Fibroblast of the conjunctiva (primary cell): ENCODE measurements at places on chromosomes 16 and 17.

GRCh38 chr16:28604186-28604565 is 5.7 kb downstream of the SULT1A1 start:
- no peak for DNase-seq

GRCh38 chr16:50808929-50809538 is 67.1 kb downstream of the CYLD start:
- no peak for DNase-seq

DNA sequence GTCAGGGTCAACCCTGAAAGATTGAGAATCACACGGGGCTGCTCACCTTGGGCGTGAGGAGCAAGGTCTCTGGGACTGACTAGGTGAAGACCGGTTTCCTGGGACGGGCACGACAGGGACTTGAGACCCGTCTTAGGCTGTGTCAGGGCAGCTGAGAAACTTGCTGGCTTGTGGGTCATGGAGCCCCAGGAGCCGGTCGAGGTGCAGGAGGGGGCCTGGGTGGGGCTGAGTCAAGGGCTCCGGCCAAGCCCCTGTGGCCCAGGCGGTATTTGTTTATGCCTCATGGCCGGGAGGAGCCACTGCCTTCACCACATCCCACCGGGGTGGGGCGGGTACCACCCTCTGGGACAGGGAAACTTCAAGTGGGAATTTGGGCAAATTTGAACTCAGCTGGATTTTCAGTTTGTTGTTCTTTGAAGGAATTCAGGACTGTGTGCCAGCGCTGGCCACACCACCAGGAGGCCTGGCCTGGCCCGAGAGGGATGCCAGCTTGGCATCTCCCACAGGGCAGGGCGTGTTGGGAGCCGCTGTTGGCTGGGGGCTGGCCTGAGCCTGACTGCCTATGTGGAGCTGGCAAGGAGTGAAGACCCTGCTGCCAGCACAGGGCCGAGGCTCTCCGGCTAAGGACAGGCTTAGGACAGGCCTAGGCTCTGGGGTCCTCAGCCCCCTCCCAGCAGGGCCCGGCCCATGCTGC is 116.1 kb downstream of the METRNL start:
- peak; percentile 56 for DNase-seq

DNA sequence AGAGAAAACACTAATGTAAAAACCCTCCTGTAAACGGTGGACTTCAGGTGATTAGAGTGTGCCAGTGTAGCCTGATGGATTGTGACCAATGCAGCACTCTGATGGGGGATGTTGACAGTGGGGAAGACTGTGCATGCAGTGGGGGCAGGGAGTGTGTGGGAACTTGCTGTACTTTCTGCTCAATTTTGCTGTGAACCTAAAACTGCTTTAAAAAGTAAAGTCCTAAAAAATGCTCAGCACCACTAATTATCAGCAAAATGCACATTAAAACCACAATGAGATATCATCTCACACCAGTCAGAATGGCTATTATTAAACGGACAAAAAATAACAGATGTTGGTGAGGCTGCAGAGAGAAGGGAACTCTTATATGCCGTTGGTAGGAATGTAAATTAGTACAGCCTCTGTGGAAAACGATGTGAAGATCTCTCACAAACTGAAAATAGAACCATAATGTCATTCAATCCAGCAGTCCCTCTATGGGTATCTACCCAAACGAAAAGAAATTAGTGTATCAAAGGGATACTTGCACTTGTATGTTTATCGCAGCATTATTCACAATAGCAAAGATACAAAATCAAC is 9.7 kb upstream of the ULK2 start:
- DNase-seq, result no peak

GRCh38 chr17:45888392-45888791 is 6.0 kb upstream of the MAPT start:
- DNase-seq, result no peak

- no peak for DNase-seq
Observed at GRCh38 chr16:59469266-59469665, 735.1 kb upstream of the GOT2 start.

DNA sequence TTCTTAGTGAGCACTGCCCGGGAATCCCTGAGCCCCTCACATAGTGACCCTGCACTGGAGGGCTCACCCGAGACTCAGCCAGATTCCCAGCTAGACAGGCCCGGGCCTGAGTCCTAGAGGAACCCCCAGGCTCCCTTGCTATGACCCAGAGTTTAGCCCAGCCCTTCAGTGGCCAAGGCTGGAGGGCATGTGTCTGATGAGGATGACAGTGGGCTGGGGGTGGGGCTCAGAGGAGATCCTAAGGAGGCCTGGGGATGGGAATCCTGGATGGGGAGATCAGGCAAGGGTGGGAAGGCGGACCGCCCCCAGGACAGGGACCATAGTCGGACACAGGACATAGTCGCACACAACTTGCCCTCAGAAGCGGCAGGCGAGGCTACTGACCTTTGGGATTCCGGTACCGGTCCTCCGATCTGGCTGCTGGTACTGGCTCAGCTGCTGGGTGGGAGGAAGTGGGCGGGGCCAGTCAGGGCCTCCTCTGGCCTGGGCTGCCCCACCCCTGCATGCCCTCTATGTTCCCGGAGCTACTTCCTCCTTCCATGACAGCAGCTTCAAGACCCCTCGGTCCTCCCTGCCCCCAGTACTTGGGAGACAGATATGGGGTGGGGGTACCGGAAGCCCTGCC is 1.1 kb downstream of the CD79B start:
- no peak for DNase-seq

DNA sequence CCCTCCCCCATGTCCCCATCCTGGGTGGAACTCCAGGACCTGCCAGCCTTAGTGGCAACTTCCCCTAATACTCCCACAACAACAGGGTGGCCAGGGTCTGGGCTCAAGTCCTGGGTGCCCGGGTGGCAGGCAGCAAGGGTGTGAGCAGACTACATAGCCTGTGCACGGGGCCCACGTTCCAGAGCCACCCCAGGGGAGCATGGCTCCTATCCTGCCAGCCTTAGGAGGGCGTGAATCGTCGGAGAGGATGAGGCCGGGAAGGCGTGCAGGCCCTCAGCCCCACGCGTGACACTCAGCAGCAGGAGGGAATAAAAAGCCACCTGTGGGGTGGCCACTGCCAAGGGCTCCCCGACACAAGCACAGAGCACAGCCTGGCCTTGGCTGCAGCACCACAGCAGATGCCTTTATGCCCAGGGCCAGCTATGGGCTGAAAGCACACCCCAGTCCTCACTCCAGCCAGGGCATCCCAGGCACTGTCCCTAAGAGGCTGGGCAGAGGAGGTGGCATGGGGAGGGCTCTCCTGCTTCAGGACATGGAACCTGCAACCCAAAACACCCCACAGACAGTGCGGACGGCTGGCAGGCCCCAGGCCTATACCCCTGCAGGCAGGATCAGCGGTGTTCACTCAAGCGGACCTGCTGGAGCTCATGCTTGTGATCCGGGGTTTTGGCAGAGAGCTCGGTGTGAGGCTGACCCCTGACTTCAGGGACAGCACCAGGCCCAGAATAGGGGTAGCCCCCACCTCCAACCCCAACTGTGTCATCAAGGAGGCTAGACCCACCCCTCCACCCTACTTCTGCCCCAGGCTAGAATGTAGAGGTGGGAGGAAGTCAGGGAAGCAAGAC is 2.7 kb downstream of the BCAR1 start:
- no peak for DNase-seq

GRCh38 chr16:7910116-7910515 is 577.5 kb downstream of the RBFOX1 start:
- DNase-seq, result no peak

DNA sequence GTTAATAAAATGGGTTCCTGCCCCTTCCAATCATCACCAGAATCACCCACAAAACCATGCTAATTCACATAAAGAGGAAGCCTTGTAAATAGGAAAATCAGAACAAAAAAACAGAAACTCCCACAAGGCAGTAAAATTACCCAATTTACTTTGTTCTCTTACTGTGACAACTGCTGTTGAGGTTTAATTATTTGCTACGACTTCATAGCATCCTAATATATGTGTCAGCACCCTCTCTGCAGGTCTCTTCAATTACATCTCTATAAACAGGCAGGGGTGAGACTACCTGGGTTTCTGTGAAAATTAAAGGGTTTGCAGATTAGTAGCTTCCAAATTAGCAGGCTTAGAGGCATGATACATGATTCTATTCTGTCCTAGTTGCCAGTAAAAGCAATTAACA is 2.7 kb downstream of the WDR59 start:
- DNase-seq, result no peak

DNA sequence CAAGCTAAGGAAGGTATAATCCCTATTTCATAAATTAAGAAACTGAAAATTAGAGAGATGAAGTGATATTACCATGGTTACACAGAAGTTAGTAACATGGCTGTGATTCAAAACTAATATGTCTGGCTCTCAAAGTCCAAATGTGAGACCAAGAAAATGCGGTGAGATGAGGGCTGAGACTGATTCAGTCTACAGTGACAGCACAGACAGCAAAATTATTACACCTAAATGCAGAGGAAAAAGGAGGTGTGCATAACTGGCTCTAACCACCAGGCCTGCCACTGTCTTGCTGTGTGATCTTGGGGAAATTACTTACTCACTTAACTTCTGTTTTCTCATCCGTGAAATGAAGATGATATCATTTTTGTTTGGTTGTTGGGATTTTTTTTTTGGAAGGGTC is 270.0 kb upstream of the SOX9 start:
- DNase-seq, result no peak

DNA sequence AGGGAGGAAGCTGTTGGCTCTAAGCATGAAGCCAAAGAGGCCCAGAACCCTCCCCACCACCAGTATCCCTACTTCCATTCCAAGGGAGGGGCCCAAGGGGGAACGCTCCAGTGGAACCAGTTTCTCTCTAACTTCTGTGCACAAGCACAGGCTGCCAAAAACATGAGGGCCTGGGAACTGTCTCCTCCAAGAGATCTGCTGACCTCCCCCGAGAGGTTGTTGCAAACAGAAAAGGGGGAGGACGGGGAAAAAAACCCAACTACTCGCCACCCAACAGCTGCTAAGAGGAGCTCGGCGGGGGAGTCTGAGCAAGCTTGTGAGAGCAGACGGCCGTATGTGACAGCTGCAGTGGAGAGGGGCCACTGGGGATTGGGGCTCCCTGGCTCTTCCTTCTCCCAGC is 15.7 kb upstream of the SLC35B1 start:
- DNase-seq, result no peak

- no peak for DNase-seq
Observed at GRCh38 chr17:70041061-70041460, 34.0 kb upstream of the KCNJ16 start.

DNA sequence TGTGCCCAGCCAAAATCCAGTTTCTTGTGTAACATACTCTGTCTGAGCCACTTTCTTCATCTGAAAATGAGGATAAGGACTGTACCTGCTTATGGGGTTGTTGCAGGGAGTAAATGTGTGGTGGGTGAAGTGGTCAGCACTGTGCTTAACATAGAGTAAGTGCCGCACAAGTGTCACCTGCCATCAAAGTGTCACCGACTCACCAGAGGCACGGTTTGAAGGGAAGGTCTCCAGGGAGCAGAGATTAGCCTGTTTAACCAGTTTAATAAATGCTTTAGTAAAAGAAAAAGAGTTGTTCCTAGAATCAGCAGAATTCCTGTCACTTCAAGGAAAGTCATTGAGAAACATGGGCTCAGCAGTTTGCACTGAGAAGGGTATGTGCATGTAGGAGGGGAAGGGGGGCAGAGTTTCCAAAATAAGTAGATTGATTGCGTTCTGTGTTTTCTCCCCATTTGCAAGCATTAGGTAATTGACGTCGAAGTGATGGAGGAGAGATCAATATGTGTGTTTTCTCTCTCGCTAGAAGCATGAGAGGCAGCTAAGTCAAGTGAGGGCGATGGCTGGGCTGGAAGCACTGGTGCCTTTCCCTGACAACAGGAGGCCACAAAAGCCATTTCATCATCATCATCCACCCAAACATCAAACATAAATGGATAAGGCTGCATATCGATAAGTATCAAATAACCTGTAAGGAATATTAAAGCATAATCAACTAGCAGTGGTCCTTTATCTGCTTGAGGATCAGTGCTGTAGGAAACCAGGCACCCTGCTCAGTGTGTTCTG is 19.1 kb downstream of the FAM20A start:
- no peak for DNase-seq

GRCh38 chr16:3787924-3788661 is 70.8 kb upstream of the TRAP1 start:
- DNase-seq, result no peak

DNA sequence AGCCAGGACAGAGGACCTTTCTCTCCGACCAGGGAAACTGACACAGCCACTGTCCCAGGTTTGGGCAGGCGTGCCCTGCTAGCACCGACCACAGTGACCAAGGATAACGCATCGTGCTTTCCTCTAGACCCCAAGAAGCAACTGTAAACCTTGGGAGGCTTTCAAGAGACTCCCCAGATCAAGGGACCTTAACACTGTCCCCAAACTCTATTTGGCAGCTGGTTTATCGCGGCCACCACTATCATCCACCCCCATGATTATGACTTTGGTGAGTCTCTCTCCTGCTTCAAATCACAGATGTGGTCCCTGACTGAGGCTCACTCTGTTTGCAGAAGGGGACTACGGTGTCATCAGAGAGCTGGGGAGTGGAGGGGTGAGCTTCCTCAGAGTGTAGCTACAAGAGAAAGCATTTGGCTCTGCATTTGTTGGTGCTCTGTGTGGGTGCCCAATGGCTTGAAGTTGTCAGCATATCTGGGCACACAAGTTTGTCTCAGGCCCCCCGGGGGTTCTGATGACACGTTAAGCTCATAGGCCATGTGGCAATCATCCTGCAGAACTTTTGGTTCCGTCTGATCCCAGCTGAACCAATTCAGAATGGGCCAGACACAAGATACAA is 408.0 kb downstream of the SLC39A11 start:
- DNase-seq, result no peak

DNA sequence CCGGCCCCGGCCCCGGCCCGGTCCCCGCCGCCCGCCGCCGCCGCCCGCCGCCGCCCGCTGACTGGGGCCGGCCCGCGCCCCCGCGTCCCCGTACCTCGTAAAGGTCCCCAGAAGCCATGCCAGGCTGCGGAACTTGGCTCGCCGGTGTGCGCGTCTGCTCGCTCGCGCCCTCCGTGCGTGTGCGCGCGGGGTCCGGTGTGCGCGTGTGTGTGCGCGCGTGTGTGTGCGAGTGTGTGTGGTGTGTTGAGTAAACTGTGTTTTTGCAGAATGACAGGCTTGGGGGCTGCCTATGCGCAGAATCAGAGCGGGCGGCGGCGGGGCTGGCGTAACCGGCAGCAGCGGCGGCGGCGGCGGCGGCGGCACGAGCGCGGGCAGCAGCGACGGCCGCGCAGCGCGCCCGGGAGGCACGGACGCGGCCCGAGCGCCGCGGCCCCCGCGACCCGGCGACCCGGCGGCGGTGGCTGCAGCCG is 307 bp downstream of the CDYL2 start:
- DNase-seq, result peak; percentile 4
